T-helper 17 cell (primary cell): ENCODE measurements at places on chromosomes 7 and 10. TPM values are rescaled to one million over a fixed set of nuclear protein-coding genes. Genes with fewer than 3 reads are reported as not detected.

DNA sequence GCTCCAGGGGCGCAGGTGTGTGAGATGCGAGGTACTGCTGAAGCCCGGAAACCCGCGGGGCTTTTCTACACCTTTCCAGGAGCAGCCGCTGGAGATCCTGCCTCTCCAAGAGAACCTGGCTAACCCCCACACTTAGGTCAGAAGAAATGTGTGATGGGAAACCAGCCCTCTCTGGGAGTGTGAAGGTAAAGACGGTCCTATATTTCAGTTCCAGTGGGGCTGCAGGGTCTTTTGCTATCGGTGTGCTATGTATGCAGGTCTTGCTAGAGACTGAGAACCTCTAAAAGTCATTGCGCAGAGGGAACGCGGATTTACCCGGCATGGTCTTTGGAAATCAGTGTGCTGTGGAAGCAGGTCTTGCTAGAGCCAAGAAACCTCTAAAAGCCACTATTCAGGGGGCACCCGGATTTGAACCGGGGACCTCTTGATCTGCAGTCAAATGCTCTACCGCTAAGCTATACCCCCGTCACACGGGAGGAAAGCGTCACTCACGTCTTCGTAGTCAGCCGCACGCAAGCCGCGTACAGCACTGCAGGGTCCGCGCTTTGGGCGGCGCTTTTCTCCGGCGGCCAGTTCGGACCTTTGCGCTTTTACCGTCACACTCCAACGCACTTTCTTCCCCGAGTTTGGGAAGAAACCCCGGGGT lies 46.0 kb downstream of the ZNF777 start:
- peak overlapping the region; percentile 82 for H3K27ac ChIP-seq
- no peaks in the 10 kb centered on the region for H3K36me3 ChIP-seq
- no peak for DNase-seq
- peak overlapping the region; percentile 69 for H3K4me3 ChIP-seq

DNA sequence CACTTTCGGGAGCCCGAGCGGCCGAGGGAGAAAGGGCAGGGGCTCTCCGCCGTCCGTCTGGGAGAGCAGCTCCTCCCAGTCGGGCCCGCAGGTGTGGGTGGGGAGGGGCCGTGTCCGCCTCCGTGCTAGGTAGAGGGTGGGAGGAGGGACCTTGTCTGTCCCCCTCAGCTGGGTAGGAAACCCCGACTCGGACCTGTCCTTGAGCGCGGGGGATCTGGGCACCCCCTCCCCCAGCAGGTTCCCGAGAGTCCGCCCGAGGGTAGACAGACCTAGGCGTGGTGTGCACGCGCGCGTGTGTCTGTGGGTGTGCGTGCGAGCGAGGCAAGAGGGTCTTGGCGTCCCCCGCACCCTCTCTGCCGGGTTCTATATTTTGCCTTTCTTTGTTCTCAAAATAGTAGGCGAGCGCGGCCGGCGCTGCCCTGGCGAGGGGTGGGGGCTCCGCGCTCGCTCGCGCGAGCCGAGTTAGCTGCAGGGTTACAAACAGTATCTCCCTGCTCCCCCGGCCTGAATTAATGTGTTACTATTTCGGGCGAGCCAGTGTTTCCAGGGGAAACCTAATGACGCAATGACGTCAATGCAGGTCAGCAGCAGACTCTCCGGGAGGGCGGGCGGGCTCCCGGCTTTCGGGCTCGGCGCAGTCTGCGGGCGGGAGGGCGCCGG lies 73.9 kb upstream of the LEP start:
- peak overlapping the region; percentile 83 for H3K4me3 ChIP-seq
- DNase-seq: no peak

GRCh38 chr7:112986256-112987031 lies 100.2 kb downstream of the GPR85 start:
- no peak for DNase-seq
- H3K27ac ChIP-seq: no peak overlapping the region
- no peaks in the 10 kb centered on the region for H3K4me1 ChIP-seq
- peaks cover 26% of the 10 kb centered on the region for H3K27me3 ChIP-seq
- H3K36me3 ChIP-seq: no peaks in the 10 kb centered on the region

GRCh38 chr7:1664711-1665548 lies 5.1 kb upstream of the ELFN1 start:
- peak; percentile 39 for DNase-seq
- H3K4me3 ChIP-seq: peak overlapping the region; percentile 43
- H3K36me3 ChIP-seq: peaks cover 2% of the 10 kb centered on the region
- H3K4me1 ChIP-seq: peaks cover 5% of the 10 kb centered on the region

- H3K27me3 ChIP-seq: no peaks in the 10 kb centered on the region
- no peak overlapping the region for H3K4me3 ChIP-seq
- DNase-seq: no peak
- H3K36me3 ChIP-seq: peaks cover 3% of the 10 kb centered on the region
Measured at GRCh38 chr10:24652381-24652957, 71.2 kb downstream of the ARHGAP21 start.

DNA sequence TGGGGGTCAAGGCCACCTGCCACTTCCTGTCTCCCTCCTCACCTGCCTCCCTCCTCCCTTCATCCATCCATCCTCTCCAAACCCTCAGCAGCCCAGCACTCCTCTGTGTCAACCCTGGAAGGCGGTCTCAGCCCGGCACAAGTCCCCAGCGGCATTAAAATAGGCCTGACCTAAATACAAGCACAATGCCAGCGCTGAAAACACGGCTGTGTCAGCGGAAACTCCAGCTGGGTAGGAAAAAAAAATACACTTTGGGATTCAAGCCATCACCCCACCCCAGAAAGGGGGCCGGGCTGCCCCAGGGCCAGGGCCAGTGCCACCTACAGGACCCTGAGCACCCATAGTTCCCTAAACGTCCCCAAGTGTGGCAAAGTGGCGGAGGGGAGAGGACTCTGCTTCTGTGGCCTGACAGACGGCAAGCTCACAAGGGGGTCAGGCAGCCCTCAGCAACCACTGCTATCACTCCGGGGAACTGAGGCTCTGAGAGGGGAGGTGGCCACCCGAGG lies 22.7 kb upstream of the GTF2IRD1 start:
- no peak for DNase-seq
- H3K4me3 ChIP-seq: no peak overlapping the region
- H3K27me3 ChIP-seq: no peaks in the 10 kb centered on the region
- no peak overlapping the region for H3K27ac ChIP-seq
- H3K4me1 ChIP-seq: no peaks in the 10 kb centered on the region

DNA sequence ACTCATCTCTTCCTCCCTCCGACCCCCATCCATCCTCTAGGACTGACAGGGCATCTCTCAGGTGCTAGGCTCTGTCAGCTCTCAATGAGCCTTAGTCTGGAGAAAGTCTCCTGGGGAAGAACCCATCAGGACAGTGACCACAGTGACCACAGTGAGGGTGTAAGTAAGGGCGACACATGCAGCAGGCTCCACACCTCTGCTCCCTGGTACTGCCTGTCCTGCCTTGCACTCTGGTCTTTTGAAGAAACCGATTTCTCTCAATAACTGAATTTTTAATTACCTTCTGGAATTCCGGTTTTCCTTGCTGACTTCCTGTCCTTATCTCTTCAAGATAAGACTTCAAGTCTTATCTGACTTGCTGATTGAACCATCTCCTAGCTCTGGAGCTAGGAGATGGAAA lies 190.2 kb downstream of the ACTR3B start:
- no peak overlapping the region for H3K27ac ChIP-seq
- no peak for DNase-seq
- H3K4me3 ChIP-seq: no peak overlapping the region
- H3K36me3 ChIP-seq: peaks cover 2% of the 10 kb centered on the region

DNA sequence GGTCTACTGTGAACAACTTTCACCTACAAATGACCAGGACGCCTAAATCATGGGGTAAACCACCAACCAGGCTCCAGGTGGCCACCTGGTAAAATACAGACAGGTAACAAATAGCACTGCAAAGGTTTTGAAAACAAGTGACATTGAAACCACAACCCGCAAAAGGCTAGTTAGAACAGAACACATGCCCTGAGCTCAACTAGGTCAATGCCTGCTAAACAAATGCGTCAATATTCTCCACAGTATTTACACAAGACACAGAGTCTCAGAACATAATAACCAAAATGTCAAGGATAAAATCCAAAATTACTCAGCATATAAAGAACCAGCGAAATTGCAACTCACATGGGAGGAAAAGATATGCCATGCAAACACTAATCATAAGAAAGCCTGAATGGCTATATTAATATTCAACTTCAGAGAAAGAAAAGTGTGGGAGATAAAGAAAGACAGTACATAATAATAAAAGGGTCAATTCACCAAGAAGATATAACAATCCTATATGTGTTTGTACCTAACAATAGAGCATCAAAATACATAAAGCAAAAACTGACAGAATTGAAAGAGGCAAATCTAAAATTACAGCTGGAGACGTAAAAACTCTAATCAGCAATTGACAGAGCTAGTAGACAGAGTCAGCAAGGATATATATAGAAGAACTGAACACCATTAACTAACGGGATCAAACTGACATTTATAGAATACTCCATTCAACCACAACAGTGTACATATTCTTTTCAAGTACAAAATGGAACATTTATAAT lies 47.6 kb downstream of the SMURF1 start:
- peaks cover 4% of the 10 kb centered on the region for H3K36me3 ChIP-seq
- no peaks in the 10 kb centered on the region for H3K27me3 ChIP-seq
- H3K4me3 ChIP-seq: no peak overlapping the region
- H3K27ac ChIP-seq: peak overlapping the region; percentile 34
- no peak for DNase-seq

DNA sequence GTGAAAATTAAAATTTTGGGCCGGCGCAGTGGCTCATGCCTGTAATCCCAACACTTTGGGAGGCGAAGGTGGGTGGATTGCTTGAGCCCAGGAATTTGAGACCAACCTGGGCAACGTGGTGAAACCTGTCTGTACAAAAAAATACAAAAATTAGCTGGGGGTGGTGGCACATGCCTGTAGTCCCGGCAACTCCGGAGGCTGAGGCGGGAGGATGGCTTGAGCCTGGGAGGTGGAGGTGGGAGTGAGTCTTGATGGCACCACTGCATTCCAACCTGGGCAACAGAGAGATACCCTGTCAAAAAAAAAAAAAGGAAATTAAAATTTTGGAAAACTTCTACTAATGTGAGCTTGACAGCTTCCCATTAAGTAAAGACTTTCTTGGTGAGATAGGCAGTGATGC lies 3.1 kb downstream of the SRRT start:
- H3K36me3 ChIP-seq: peaks cover 9% of the 10 kb centered on the region
- no peak for DNase-seq
- peaks cover 45% of the 10 kb centered on the region for H3K4me1 ChIP-seq
- no peaks in the 10 kb centered on the region for H3K27me3 ChIP-seq

GRCh38 chr7:55369427-55370400 lies 4.6 kb downstream of the LANCL2 start:
- H3K4me1 ChIP-seq: peaks cover 28% of the 10 kb centered on the region
- H3K4me3 ChIP-seq: no peak overlapping the region

DNA sequence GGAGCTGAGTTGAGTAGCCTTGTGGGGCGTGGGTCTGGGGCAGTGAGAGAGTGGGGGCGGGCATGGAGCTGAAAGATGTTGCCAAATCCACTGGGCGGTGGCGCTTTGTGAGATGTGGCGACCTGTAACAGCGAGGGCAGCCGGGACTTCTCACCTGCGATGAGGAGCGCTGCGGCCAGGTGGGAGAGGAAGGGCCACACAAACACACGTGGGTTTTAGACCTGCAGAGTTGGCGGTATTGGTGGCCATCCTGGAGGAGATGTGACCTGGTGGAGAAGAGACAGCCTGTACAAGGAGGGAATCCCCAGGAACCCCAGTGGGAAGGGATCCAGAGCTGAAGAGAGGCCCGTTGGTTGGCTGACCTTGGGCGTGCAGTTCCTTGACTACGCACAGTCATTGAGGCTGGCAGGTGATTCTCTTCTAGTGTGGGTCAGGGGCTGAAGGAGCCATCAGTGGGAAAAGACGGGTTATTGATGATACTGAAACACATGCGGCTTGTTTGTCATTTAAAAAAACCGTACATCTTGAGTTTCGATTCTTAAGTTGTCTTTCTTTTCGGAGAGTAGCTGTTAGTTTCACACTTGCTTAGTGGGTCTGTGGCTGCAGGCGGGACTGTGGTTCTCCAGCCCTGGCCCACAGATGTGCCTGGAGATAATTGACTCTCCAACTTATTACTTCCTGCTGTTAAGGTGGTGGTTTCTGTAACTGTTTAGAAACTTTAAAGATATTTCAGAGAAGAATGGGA lies 2.4 kb downstream of the CHST12 start:
- H3K36me3 ChIP-seq: no peaks in the 10 kb centered on the region
- no peaks in the 10 kb centered on the region for H3K27me3 ChIP-seq
- H3K4me1 ChIP-seq: peaks cover 50% of the 10 kb centered on the region
- H3K4me3 ChIP-seq: peak overlapping the region; percentile 90
- peak overlapping the region; percentile 97 for H3K27ac ChIP-seq

DNA sequence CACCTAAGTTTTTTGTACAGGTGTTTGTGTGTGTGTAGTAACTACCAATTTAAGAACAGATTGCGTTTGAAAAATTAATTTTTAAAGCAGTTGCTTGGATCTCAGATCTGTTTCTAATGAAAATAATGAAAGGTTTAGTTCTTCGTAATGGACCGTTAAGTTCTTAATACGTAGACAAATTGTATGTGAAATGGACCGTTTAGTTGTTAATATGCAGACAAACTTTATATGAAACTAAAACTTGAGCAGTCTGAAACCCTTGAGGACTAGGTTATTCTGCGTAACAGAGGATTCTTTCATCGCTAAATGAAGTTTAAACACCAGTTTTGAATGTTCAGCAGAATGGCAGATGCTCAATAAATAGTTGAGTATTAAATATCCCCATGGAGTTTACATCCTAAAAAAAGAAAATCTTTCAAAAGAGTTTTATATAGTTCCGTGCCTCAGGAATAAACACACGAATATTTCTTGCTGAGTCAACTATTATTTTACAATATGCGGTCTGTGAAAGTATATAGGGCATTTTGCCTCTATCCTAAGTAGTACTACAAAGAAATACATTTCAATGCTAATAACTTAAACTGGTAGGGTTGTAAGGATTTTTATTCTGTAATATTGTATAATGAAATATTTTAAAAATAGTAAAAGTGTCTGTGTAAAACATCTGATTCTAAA lies 1.2 kb downstream of the DBF4 start:
- no peaks in the 10 kb centered on the region for H3K27me3 ChIP-seq
- H3K4me1 ChIP-seq: peaks cover 41% of the 10 kb centered on the region
- H3K4me3 ChIP-seq: peak overlapping the region; percentile 96
- DNase-seq: no peak

DNA sequence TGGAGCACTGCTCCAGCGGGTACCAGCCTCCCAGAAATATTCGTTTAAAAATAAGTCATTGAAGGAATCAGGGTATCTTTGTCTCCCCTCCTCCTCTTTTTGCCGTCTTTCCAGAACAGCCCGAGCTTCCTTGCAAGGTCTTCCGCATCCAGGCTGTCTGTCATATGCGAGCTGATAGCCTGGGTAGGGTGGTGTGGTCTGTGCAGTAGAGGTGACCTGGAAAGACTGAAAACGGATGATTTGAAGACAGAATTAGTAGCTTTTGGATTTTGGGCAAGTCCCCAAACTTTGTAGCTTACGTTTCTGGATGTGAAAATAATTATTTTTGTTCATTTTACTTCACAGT lies 480 bp downstream of the VPS50 start:
- peak overlapping the region; percentile 97 for H3K27ac ChIP-seq
- DNase-seq: no peak
- H3K27me3 ChIP-seq: no peaks in the 10 kb centered on the region
- peak overlapping the region; percentile 99 for H3K4me3 ChIP-seq

- H3K36me3 ChIP-seq: no peaks in the 10 kb centered on the region
- H3K27me3 ChIP-seq: peaks cover 51% of the 10 kb centered on the region
- DNase-seq: no peak
- H3K4me1 ChIP-seq: no peaks in the 10 kb centered on the region
Measured at GRCh38 chr10:122257041-122257440, 14.1 kb upstream of the BTBD16 start.

The SPDYE2 gene
- 0.55 TPM for total RNA-seq

The TEX36 gene
- not detected for total RNA-seq

The ZNF239 gene
- 0.96 TPM for total RNA-seq

The SUMF2 gene
- total RNA-seq: 113 TPM

The GCK gene
- not detected for total RNA-seq

The PSTK gene
- total RNA-seq: 10.3 TPM
